Lower leg skin (tissue), 4 donors: ENCODE measurements at places on chromosomes 12 and 14.
A peak's percentile ranks its signal among the peaks of the same experiment; 100 is the strongest.

DNA sequence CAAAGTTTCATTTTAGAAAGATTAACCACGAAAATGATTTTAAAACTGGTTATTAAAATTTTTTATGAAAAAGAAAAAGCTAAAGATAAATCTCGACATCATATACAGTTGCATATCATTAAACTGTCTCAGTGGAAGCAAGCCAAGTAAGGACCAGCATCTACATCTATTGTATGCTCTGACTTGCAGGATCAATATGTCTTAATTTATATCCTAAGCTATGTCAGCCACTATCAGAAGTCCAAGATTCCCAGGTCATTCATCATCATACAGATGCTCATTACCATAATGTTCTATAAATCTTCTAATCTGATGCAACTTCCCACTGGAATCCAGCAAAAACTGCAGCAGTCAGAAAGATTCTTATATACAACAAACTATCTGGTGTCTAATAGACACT is 43.5 kb downstream of the CMAS start:
- no peak for DNase-seq

GRCh38 chr12:47903151-47903611 is 1.6 kb downstream of the VDR start:
- DNase-seq = peak; percentile 59

DNA sequence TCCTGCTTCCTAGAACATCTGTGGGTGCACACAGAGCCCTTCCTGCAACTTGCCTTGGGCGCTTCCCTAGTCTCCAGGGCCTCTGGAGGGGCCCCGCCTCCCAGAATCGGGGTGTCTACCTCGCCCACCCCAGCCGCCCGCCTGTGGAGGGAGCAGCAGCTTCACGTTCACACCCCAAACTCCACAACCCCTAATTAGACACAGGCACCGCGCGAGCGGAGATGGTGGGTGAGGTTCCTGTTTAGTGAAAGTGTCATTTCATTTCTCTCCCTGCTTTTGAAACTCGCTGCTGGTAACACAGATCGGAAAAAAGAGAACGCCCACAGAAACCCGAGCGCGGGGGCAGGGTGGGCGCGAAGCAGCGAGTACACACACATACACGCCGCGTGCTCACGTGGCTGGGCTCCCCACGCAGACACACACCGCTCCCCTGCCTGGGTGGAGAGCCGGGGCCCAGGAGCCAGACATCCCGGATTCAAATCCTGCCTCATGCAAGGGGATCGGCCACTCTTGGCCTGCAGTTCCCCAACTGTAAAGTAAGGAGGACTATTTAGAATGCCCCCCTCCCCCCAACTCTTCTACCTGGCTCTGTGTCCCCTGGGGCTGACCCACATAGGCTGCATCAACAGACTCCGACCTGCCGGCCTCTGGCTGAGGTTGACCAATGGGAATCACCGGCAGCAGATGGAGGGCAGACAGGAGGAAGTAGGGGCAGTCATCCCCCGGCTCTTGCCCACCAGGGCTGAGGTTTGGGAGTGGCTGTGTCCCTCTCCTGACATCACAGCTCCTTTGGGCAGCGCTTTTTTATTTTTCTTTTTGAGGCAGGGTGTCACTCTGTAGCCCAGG is 79.2 kb upstream of the NCOR2 start:
- DNase-seq = no peak

- no peak for DNase-seq
Observed at GRCh38 chr14:104219731-104220214, 81.4 kb downstream of the KIF26A start.

GRCh38 chr14:36870776-36871175 is 209.1 kb downstream of the PAX9 start:
- no peak for DNase-seq

DNA sequence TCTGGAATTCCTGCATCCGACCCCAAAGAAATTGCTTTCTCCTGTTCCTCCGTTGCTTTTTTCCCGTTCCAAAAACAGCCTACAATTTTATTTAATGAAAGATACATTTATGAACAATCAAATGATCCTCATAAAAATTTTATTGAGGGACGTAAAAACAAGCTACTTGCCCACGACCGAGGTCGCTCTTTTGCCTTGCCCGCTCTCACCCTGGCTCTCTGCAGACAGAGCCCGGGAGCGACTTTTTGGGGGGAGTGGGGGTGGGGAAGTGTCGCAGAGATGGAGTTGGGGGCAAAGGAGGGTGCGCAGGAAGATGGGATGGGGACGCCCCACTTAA is 1.1 kb upstream of the HOXC9 start:
- no peak for DNase-seq

GRCh38 chr14:105108516-105108864 is 43.3 kb upstream of the GPR132 start:
- DNase-seq = no peak

DNA sequence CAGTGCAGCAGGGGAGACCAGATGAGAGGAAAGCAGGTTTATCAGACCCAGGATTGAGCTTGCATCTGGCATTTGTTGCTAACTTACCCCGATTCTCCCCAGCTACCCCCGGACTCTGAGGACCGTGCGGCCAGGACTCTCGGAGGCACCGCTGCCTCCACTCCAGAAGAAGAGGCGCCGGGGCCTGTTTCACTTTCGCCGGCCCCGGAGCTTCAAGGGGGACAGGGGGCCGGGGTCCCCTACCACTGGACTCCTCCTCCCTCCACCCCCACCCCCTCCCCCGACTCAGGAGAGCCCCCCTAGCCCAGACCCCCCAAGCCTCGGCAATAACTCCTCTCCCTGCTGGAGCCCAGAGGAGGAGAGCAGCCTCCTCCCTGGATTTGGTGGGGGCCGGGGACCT is 6.5 kb upstream of the CPNE6 start:
- DNase-seq = no peak

- DNase-seq = no peak
Observed at GRCh38 chr14:75831952-75832351, 149.8 kb downstream of the TGFB3 start.

- no peak for DNase-seq
Observed at GRCh38 chr12:129001-129400, 62.4 kb downstream of the IQSEC3 start.

DNA sequence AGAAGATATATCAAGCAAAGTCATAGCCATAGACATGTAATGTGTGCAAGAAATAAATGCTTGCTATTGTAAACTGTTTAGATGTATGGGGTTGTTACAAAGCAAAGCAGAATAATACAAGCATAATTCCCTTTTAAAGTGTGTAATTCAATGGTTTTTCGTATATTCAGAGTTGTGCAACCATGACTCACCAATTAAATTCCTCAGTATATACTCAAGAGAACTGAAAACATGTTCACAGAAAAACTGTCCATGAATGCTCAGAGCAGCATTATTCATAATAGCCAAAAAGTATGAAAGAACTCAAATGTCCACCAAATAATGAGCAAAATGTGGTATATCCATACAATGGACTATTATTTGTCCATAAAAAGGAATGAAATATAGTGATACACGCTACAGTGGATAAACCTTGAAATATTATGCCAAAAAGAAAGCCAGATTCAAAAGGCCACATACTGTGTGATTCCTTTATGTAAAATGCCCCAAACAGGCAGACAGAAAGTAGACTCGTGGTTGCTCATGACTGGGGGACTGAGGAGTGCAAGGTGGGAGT is 9.3 kb downstream of the GXYLT1 start:
- no peak for DNase-seq

- DNase-seq = no peak
Observed at GRCh38 chr12:92544322-92544721, 158.5 kb upstream of the PLEKHG7 start.

DNA sequence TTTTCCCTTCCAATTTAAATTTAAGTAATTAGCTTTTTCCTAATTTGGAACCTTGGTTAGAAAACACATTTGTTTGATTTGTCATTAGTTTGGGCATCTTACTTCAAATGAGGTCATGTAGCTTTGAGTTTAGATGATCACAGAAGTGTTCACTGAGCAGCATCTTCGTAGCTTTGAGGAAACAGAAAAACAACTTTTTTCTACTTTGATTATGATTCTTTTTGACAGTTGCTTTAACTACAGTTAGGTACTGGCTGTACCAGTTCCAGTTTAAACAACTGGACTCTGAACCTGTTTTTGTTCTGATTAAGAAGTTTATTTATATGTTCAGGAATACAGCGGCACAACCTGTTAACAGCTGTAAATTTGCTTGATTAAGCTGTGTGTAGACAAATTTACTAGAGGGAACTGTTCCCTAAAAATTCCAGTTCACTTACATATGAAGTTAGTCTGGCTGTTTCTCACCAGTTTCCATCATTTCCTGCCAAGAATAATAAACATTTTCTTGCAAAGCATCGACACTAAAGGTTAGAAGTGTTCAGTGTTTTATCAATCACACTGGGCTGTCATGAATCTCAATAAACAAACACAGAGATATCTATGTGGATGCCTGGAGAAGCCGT is 191.9 kb downstream of the RAD51B start:
- DNase-seq = no peak

DNA sequence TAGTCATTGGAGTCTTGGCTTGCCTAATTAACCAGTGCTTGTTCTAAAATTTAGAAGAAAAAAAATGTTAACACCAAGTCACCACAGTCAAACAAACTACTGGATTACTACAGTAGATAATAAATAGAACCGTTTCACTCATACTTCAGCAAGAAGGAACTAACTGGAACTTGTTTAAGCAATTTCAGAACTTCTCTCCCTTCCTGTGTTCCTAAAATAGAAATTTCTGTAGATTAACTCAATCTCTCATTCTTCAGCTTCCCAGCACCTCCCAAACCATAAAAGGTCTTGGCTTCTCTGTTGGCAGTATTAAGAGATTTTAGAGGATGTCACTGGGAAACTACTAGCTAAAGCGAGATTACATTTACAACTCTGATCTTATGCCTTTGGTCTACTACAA is 18.6 kb downstream of the GNS start:
- DNase-seq = no peak

- no peak for DNase-seq
Observed at GRCh38 chr12:105445649-105446048, 115.2 kb downstream of the C12orf75 start.

GRCh38 chr12:85662207-85662602 is 174.0 kb downstream of the RASSF9 start:
- no peak for DNase-seq

- DNase-seq = peak; percentile 95
Observed at GRCh38 chr14:23153851-23154796, 29.3 kb downstream of the SLC7A8 start.
